SIG-M5 (cell line): ENCODE measurements at places on chromosomes 4 and X.

DNA sequence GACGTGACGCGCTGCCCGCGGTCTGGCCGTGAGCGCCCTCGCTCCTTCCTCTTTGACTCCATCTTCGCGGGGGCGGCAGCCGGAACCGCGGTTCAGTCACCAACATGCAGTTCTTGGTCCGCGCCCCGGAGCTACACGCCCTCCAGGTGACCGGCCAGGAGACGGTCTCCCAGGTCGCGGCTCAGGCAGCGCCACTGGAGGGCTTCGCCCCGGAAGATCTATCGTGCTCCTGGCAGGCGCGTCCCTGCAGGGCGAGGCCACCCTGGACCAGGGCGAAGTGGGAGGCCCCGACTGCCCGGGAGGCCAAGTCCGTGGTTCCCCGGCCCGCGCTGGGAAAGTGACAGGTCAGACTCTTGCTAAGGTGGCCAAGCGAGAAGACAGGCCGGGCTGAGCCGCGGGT is 2.9 kb downstream of the TRIML2 start:
- DNase-seq = no peak

GRCh38 chrX:20506739-20507138 is 240.0 kb upstream of the RPS6KA3 start:
- DNase-seq = no peak

DNA sequence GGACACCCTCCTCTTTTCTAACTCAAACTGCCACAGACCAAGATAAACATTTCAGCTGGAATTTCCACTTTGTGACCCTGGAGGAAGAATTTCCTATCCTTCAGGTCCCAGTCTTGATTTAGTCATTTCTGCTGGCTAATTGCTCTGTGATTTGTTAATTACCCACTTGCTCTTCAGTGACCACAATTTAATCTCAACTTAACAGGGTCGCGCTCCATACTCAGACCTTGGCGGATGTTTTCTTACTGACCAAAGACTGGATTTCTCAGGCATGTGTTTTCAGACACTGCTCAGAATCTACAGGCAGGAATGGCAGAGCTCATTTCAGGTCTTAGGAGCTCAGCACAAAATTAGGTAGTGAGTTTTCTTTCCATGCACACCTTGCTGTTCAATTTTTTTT is 188.9 kb downstream of the ASMT start:
- DNase-seq = no peak

- DNase-seq = no peak
Measured at GRCh38 chrX:44536198-44536597, 6.5 kb downstream of the FUNDC1 start.

- DNase-seq = no peak
Measured at GRCh38 chr4:47451657-47452056, 11.8 kb downstream of the COMMD8 start.

GRCh38 chr4:189513421-189513820 is 427.3 kb upstream of the FRG1 start:
- DNase-seq = no peak

GRCh38 chr4:184897895-184898294 is 72.1 kb upstream of the ACSL1 start:
- no peak for DNase-seq

- DNase-seq = no peak
Measured at GRCh38 chrX:105017641-105018040, 202.9 kb downstream of the TEX13A start.

DNA sequence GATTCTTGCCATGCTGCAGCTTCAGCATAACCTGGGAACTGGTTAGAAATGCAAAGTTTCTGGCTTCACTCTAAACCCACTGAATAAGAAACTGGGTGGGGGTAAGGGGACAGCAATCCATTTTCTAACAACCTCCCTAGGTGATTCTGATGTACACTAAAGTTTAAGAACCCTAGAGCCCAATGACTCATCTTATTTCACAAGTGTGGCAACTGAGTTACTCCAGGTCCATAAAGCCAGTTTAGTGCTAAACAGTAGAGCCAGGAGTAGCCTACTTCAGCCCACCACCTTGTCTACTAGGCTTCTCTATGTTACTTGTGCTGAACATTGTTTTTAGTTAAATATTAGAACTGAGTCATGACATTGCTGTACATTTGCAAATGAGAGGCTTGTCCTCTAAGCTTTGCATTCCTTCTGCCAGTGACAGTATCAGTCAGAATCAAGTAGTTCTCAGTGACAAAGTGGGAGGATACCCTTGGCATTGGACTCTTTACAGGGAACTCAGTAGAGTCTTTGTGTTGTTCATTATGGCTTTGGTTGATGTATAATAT is 518.0 kb downstream of the RPA4 start:
- no peak for DNase-seq

DNA sequence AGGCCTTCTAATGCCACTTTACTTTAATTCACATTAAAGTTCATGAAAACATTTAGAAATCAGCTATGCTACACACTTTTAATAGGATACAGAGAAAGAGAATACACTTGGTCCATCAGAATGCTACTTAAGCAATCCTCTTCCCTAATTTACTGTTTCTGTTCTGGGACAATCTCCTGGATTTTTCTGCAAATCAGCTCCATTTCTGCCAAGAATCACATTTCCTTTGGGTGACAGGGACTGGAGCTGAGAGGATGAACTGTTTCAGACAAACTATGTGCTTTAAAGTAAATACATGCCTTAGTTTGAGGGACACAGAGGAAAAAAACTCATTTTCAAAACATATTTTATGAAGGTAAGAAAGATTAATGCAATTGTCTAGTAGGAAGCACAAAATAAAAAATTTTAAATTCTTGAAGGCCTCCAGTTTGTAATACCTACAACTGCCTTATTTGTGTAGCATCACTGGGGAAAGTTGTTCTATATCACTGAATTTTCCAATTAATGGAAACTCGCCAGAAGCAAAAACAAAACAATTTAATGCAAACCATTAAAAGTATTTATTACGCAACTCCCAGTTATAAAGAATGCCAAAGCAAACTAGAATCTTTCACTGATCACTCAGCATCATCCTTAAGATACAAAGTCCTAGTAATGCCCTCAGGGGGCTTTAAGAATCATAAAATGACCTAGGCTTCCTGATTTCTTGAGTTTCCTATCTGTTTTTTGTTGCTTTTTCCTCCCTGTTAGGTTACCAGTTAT is 36.3 kb downstream of the BCLAF3 start:
- DNase-seq = no peak
